ENCODE measurements at places on chromosomes 2 and 18.
A peak's percentile ranks its signal among the peaks of the same experiment; 100 is the strongest.

DNA sequence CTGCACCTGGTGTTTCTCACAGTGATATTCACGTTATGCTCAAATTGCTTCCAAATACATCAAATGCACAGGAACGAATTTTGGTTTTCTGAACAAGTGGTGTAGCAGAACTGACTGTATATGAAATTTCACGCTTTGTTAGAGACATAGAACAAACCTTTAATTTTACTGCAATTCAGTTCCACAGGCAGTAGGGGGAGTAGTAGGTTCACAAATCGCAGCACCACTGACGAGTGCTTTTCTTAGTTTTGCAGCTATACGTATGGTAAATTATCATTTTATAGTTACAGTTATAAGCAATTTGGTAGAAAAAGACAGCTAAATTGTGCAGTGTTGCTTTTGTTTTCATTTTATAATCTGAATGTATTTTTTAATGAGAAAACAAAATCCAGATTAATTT, 113.3 kb downstream of the KIAA1328 start:
- no peak for DNase-seq

- no peak for DNase-seq
These were observed 92.1 kb downstream of the AOX1 start for GRCh38 chr2:200677721-200678532.

DNA sequence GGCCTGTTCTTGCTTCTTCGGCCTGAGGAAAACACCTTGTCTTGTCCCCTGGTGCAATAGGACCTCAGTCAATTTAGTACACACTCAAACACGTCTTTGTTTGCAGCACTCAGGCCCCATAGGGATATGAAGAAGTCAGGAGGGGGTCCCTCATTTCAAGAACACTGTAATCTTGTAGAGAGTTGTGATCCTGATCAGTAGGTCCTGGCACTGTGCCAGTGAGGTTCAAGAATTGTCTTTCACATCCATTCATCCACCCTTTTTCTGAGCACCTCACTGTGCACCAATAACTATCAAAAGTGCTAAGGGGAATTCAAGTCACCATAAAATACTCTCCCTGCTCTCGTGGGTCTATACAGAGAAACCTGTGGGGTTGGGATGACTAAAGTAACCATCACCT, 131.4 kb upstream of the LHCGR start:
- DNase-seq: no peak

- DNase-seq: no peak
These were observed 28.2 kb downstream of the LAMA1 start for GRCh38 chr18:7089369-7089768.

DNA sequence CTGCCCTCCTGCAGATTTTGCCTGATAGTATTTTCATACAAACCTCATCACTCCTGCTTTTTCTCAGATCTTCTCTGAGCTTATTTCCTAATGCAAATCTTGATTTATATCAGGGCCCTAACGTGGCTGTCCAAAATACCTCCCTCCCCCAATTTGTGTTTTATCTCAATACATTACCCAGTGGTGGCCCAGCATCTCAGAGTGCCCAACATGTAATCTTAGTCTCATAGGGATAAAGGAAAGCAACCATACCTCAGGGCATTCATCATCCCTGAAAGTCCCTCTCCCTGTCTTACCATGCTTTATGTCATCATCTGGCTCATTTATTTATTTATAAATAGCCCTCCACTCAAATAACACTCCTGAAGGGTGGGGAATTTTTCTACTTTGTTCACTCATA, 135.3 kb downstream of the SLC8A1 start:
- no peak for DNase-seq

- DNase-seq: no peak
These were observed 255.3 kb upstream of the AGAP1 start for GRCh38 chr2:235238537-235238936.

DNA sequence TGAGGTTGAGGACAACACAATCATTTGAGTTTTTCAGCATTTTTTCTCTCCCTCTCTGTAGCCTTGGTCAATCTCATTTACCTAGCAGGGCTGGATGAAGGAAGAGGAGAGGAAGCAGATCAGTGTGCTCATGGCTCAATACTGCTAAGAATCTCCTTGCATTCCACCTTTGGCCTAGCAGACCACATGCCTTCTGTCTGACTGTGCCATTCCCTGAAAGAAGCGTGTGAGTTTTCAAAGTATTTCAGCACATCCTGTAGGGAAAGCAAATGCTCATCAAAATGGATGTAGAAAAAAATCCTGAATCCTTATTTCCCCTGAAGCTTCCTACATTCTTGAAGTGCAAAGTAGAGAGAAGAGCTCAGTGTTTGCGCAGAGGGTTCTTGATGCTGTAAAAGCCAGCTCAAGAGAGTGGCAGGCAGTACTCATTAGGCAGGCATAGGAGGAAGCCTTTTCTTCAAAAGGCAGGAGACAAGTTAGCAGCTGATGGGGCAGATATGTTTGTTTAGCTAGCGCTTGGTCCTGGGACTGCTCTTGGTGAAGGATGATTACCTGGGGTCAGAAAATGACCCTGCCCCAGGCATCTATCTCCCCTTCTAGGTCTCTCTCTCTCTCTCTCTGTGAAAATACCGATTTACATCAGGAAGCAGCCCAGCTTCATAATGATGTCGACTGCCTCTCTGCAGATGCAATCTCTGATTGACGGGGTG, 14.4 kb upstream of the PIK3C3 start:
- peak; percentile 31 for DNase-seq

- no peak for DNase-seq
These were observed 51.4 kb upstream of the SPRED2 start for GRCh38 chr2:65483763-65484162.

DNA sequence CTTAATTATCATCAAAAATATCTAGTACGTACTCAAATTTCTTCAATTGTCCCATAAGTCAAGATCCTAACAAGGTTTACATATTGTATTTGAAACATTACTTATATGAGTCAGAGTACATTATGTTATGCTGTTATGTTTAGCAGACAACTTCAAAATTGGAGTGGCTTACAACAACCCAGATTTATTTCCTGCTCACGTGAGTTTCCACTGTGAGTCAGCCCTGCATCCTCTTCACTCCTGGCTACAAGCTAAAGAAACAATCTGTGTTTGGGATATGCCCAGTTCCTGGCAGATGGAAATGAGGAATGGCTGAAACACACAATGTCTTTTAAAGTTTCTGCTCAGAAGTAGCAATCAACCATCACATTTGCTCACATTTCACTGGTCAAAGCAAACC, 31.5 kb upstream of the TANC1 start:
- DNase-seq: no peak

DNA sequence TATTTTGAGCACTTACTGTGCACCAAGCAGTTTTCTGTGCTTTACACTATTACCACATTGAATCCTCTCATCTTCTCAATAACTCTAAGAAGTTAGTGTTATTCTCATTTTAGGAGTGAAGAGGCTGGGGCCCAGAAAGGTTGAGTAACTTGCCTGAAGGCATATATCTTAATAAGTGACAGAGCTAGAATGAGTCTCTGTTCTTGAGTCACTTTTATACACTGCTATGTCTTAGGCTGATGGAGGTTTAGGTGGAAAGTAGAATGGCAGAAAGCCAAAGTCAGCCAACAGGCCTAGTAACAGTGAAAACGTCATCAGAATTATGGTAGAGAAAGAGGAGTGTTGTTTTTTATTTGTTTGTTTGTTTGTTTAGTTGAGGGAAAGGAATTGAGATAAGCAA, 27.9 kb upstream of the RPE start:
- no peak for DNase-seq

GRCh38 chr2:36197181-36197971, 158.2 kb upstream of the CRIM1 start:
- no peak for DNase-seq

DNA sequence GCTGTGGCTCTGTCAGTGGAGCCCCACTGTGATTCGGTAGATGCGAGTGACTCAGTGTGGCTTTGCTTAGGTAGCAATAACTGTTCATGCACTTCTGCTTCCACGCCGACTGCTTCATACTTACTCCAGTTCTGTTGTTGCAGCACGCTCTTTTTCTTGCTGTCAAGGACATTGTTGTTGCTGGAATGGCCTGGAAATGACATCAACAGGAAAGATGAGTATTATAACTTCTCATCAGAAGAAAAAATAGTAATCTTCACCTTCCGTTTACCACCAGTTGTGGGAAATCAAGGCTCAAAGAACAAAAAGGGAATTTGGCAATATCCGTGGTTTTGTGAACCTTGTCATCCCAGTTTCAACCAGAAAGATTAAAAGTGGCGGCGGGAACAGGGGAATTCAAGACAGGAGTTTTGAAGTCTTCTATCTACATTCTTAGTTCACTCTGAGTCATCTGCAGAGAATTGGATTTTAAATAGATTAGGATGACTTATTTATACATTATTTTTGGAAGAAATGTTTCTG, 8.3 kb downstream of the TM4SF20 start:
- DNase-seq: no peak

DNA sequence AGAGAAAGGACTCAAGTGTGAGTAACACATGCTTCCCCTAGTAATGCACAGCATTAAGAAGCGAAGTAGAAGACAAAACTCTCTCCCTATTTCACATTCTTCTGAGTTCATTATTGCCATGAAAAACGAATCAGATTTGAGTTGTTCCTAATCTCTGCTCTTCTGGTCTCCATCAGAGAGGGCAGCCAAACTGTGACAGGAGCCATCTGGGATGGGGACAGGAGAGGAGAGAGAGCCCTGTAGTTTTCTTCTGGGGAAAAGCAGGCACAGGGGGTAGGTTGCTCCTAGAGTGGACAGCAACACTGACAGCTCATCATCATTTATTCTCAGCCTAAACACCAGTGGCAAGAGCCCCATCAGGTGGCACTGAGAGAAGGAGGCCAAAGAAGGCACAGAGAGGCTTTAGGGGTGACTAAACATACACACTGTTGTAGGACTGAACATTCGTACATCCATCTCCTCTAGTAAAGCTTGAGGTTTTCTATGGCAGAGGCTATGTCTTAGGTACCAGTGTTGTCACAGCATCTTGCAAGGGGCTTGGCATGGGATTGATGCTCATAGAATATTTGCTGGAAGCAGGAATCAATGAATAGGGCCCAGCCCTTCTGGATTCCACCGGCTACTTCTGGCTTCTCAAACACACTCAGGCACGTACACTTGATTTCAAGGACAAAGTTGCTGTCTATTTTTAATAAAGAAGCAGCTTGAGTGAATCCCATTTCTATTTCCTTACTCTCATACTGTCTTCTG, 33.1 kb downstream of the SLC8A1 start:
- DNase-seq: no peak

- no peak for DNase-seq
These were observed 8.6 kb downstream of the OXER1 start for GRCh38 chr2:42755191-42755880.

GRCh38 chr2:106531676-106532214, 44.6 kb downstream of the CD8B2 start:
- no peak for DNase-seq

GRCh38 chr2:21260311-21260710, 136.5 kb downstream of the TDRD15 start:
- DNase-seq: no peak

DNA sequence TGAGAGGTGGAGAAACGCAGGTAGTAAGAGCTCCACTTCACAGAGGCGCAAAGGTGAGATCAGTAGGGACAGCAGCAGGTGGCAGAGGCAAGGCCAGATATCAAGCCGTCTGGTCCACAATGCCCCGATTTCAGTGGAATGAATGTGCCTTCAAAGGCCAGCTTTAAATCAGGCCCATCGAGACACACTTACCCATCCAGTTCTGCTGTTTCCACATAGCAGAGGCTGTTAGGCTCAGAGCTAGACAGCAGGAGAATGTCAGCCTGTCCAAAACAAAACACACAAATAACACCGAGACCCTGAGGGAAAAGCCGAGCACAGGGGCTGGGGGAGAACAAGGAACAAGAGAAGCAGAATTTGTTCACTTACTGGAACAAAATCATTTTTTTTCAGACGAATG, 75.8 kb upstream of the NARS1 start:
- no peak for DNase-seq

GRCh38 chr2:31163011-31163539, 24.8 kb upstream of the GALNT14 start:
- no peak for DNase-seq

- no peak for DNase-seq
These were observed 20.5 kb downstream of the ONECUT2 start for GRCh38 chr18:57455576-57456129.

GRCh38 chr18:46946656-46947282, 29.4 kb downstream of the KATNAL2 start:
- no peak for DNase-seq

GRCh38 chr18:68509902-68510301, 205.0 kb downstream of the TMX3 start:
- no peak for DNase-seq

Measured in PC-9 (cell line).